ENCODE measurements at places on chromosomes 13 and 19.

GRCh38 chr19:38632476-38633213, 13.7 kb downstream of the EIF3K start:
- no peak for DNase-seq

GRCh38 chr13:94641409-94641941, 39.8 kb downstream of the GPR180 start:
- no peak for DNase-seq

DNA sequence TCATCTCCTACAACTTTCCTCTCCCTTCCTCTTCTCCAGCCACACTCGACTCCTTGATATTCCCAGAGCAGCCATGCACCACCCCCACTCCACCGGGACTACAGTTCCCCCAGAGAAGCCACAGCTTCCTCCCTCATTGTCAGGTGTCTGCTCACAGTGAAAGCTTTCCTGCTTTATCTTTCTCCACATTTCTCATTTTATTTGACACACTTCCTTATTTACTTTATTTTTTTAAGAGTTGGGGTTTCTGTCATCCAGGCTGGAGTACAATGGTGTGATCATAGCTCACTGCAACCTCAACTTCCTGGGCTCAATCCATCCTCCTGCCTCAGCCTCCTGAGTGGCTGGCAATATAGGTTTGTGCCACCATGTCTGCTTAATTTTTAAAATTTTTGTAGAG, 464.6 kb downstream of the MYO16 start:
- DNase-seq: no peak

DNA sequence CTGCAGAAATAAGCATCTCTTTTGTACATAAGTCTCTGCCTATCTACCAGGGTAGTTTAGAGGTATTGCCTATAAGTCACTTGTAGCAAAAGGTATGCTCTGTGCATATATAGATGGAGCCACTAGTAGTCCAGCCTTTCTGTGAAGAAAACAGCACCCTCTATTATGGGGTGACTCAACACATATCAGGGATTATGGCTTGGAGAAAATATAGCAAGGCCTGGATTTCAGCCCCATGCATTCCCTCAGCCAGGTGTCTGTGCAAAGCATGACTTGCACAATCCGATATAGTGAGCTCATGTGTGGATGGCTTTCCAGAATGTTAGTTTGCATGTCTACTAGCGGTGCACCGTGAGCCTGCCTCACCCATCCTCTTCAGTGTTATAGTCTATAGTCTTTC, 13.4 kb upstream of the NALCN start:
- DNase-seq: no peak

DNA sequence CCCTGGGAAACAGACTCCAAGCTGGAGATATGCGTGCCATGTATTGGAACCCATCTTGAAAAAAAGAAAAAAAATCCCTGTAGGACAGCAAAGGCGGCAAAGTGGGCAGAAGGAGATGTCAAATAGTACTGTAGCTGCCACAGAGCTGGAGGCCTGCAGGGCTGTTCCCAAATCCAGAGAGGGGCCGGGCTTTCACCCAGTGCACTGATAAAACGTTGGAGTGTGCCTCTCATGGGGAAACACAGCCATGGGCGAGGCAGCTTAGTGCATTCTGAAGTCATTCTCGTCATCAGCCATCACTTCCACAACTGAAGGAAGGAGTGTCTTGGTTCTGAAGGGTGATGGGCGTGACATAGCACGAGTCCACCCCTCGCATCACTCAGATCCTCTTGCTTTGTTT, 4.8 kb downstream of the SGCG start:
- DNase-seq: no peak

DNA sequence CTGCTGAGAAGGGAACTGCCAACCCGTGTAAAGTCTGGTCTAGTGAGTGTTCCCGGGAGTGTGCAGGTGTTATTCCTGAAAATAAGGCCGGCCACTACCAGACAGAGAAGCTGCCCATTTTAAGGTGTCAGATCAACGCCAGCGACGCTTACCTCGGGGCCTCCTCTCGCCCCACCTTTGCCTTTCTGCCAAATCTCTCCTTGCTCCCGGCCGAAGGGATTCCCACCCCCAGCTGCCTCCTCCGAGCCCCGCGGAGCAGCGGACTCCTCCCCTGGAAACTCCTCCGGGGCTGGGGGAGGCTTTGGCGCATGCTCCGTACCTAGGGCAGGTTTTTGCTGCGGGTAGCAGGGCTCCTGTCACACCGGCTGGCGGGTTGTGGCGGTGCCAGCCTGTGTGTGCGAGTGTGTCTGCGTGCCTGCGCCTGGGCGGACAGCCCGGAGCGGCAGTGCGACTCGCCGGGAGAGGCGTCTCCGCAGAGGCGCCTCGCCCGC, at the start of gene HS6ST3:
Gene HS6ST3, plus strand, starts transcription at position 359 of the 491 bp plus-strand sequence.
- no peak for DNase-seq

GRCh38 chr13:26957182-26957581, 196.6 kb upstream of the GPR12 start:
- DNase-seq: no peak

GRCh38 chr13:21901336-21901735, 230.5 kb downstream of the FGF9 start:
- DNase-seq: no peak

- no peak for DNase-seq
Observed at GRCh38 chr13:66673401-66673800, 556.7 kb downstream of the PCDH9 start.

- no peak for DNase-seq
Observed at GRCh38 chr19:16025108-16026101, 50.9 kb upstream of the TPM4 start.

DNA sequence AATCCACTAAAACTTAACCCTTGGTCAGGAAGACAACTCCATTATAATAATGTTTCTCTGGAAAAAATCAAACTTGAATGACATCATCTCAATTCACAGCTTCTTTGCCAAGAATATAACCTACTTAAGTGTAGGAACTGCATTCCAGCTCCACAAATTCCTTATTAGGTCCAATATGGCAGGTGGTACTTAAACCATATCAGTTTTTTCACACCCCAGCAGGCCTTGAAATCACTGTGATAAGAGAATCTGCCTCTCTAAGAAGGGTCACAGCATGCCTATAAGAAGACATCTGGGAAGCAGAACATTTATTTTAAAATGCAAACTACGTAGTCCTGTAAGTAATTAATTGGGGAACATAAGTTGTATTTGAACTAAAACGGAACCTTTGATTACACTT, 687.8 kb downstream of the DIAPH3 start:
- no peak for DNase-seq

GRCh38 chr19:17052439-17052838, 22.8 kb downstream of the HAUS8 start:
- no peak for DNase-seq

DNA sequence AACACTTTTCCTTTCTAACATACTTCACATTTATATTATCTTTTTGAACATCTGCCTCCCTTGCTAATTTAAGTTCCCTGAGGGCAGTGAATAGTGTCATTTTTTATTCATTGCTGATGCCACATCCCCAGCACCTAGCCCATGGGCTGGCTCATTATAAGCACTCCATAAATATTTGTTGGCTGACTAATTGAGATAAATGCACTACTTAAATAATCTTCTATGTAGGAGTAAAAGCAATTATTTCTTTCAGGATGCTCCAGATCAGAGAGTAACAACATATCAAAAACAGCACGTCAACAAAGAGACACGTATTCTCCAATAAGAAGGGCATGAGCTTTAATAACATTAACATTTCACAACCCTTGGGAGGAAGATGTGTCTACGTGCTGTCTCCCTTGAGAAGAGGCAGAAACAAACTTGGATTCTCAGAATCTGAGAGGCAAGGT, 228.2 kb downstream of the LHFPL6 start:
- no peak for DNase-seq

GRCh38 chr19:7522923-7523667, 671 bp downstream of the MCOLN1 start:
- DNase-seq: no peak

DNA sequence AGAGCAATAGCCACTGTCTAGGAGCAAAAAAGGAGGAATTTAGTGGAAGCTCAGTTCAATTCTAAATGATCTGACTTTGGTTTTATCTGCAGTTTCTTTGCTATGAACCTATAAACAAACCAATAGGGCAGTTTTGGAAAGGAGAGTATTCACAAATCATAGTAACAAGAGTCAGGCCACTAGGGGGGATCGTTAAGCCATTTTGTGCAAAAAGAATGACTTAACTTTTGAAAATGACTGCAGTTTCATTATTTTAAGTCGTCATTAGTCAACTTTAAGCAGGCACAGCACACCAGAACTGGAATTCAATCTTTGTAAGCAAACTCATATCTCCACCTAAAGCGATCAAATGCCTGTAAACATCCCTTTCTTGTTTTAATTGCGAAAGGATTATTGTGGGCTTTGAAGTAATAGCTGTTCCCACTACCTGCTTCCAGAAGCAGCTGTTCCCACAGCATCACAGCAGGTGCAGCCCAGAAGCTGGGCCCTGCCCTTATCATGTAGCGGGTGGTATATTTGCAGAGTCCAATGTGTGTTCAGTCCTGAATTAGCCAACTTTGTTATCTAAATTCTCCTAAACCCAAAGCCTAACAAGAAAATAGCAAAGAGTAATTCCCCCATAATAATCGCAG, 51.5 kb downstream of the SOX21 start:
- DNase-seq: no peak

GRCh38 chr19:29660835-29661234, 4.4 kb upstream of the PLEKHF1 start:
- DNase-seq: no peak

- no peak for DNase-seq
Observed at GRCh38 chr13:44769686-44770085, 193.6 kb upstream of the TSC22D1 start.

GRCh38 chr19:18503971-18504885, 17.6 kb downstream of the ELL start:
- no peak for DNase-seq

DNA sequence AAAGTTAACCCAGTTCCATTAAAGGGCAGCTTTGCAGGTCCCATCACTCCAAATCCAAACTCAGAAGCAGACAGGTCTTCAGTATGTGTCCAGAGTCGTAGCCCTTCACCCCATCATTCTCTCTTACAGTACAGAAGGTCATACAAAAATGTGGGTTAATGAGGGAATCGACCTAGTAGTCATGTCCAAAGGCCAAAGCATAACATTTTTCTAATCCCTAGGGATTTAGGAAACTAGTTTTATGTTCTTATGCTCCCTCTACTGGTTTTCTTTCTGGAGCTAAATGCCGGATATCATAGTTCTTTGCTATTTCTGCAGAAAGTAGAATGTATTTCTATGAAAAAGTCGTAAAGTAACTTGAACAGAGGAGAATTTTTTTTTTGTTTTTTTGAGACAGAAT, 72.2 kb downstream of the DHRS12 start:
- DNase-seq: no peak

GRCh38 chr13:54787754-54788153, 1759.1 kb downstream of the OLFM4 start:
- no peak for DNase-seq

DNA sequence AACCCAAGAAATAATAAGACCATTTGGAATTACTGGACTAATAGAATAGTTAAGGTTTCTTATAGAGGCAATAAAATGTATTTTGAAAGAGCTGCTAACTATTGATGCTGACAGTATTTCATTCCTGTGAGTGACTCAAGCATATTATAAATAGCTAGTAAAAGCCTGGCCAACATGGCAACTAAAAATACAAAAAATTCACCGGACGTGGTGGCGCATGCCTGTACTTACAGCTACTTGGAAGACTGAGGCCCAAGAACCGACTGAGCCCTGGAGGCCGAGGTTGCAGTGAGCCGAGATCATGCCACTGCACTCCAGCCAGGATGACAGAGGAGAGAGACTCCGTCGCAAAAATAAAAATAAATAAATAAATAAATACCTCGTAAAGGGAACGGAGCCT, 5.4 kb upstream of the ICAM3 start:
- no peak for DNase-seq

DNA sequence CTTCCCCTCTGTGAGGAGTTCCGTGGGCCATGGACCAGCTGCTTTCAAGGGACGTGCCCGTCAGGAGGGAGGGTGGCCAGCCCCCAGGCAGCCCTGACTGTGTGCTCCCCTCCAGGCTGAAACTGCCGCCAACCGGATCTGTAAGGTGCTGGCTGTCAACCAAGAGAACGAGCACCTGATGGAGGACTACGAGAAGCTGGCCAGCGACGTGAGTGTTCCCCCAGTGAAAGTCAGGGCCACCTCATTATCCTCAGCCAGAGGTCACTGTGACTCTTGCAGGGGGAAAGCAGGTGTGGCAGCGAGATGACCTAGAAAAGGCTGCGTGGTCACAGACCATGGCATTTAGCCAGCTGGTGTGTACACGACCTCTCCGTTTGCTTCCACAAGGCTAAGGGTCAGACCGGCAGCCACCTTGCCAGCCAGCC, 29.9 kb downstream of the CAPN12 start:
- DNase-seq: no peak

DNA sequence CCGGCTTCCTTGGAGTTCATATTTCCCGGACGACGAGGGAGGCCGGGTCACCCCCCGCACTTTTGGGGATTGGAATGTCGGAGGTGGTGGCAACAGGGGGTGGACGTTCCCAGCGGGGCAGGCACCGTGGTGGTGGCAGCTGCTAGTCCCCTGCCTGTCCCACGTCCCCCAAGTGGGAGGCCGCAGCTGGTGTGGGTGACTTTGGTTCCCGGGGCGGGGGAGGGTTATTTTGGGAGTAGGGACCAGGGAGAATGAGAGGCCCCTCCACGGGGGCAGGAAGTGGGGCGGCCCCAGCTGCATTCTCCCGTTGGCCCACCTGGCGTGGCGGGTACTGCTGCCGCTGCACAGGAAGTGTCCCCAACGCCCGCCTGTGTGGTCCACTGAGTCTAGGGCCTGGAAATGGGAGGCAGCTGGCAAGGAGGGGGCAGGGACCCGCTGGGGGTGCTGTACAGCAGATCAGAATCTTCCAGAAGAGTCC, 11.1 kb upstream of the PLIN3 start:
- no peak for DNase-seq

GRCh38 chr13:32746474-32746873, 160.2 kb downstream of the PDS5B start:
- no peak for DNase-seq

DNA sequence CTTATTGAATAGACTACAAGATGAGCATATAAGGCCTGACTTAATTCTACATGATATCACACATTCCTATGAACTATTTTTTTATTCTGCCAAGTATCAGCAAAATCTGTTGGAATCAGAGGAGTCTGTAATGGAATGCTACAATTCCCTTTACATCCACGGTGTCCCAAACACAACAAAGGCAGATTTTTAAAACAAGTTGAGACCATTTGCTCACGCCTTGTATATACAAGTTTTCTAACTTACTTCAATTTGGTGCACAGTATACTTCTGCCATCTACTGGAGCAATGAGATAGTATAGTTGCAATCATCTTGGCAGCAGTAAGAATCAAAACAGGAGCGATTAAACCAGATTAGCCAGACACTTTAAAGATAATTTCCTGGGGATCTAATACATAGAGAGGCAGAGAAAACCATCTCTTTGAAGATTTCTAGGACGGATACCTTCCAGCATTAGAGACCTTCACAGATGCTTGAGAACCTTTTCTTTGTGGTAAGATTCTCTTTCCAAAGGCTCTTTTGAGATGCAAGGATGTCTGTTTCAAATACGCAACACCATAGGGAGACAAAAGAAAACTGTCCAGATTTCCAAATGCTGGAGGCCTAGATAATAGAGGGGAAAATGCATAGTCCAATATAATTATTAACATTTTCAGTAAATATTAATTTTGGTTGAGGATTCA, 302.0 kb upstream of the MIR17HG start:
- DNase-seq: no peak
